ENCODE measurements at places on chromosomes 7 and 10. TPM values are rescaled to one million over a fixed set of nuclear protein-coding genes. Genes with fewer than 3 reads are reported as not detected.

GNGT1 gene
- total RNA-seq, result not detected

GDF2 gene
- not detected for total RNA-seq

MRLN gene
- not detected for total RNA-seq

HYAL4 gene
- not detected for total RNA-seq

TECPR1 gene
- total RNA-seq, result 19.2 TPM

NME8 gene
- total RNA-seq, result not detected

Data from SK-MEL-5 (cell line).